Stimulated activated CD4-positive, alpha-beta T cell treated with anti-CD3 and anti-CD28 coated beads, Interleukin-12 subunit alpha, Interleukin-12 subunit beta, amount 100 ng/mL, for 48 hours (primary cell): ENCODE measurements at places on chromosomes 4 and X.

DNA sequence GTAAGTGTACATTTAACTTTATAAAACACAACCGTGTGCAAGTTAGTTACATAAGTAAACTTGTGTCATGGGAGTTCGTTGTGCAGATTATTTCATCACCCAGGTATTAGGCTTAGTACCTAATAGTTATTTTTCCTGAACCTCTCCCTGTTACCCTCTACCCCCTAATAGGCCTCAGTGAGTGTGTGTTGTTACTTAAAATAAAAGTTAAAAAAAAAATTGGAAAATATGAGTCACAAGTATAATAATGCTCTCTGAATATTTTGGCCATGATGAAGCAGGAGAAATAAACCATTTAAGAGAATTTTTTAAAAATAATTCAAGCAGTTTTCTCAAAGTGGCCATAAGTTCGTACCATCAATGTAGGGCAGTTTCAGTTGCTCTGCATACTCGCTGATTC, 105.1 kb upstream of the GRID2 start:
- DNase-seq: no peak

- no peak for DNase-seq
These were observed 83.8 kb downstream of the SEL1L3 start for GRCh38 chr4:25779021-25779420.

DNA sequence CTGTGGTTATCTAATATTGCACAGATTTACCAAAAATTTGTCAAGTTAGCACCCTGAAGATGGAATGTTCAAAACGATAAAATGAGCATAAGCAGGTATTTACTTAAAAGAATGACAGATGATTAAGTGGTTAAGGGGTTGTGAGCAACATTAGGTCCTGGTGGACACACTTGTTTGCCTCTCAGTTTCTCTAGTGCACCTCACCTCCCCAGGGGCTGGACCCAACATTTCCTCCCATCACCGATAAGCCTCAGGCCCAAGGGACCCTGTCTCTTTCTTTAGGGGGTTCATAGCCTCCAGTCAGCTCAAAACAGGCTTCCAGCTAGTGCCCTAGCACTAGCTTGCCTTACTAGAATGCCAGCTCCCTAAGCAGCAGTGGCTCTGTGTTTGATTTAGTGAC, 88.0 kb downstream of the ATP11C start:
- DNase-seq: no peak

GRCh38 chr4:112978691-112979472, 70.6 kb upstream of the ANK2 start:
- no peak for DNase-seq

- DNase-seq: no peak
These were observed 76.1 kb downstream of the NWD2 start for GRCh38 chr4:37320513-37321235.

GRCh38 chrX:139828033-139828432, 104.8 kb downstream of the ATP11C start:
- DNase-seq: no peak

- no peak for DNase-seq
These were observed at the start of gene SERTM2 for GRCh38 chrX:111511477-111511876. Gene SERTM2 (plus strand): TSS chrX:111511645. CDS start chrX:111518858, 7,213 bp downstream.

DNA sequence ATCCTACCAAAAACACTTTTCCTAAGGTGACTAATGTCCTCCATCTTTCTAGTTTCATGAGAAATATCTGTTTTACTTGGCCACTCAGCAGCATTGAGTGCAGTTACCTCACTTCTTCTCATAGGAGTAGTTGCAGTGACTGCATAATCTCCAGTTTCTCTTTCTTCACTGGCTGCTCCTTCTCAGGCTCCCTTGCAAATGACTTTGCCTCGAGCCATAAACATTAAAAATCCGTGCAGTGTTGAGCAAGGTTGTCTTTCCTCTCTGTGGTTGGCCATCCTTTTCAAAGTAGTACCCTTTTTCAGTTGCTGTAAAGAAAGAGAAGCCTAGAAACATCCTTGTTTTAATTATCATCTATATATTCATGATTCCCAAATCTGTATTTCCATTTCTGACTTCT, 10.2 kb upstream of the PRKG2 start:
- DNase-seq: no peak
